ENCODE measurements at places on chromosomes 2 and 18. TPM values are rescaled to one million over a fixed set of nuclear protein-coding genes. Genes with fewer than 3 reads are reported as not detected.

DQX1 gene
- total RNA-seq: not detected

INO80B gene
- 22.7 TPM for total RNA-seq

PIK3C3 gene
- total RNA-seq: 59.1 TPM

PIEZO2 gene
- 31.1 TPM for total RNA-seq

CHST9 gene
- total RNA-seq: 1.6 TPM

PRSS56 gene
- 0.18 TPM for total RNA-seq

MEP1B gene
- total RNA-seq: not detected

NCL gene
- total RNA-seq: 150 TPM

BOLL gene
- total RNA-seq: 0.23 TPM

ABCB11 gene
- total RNA-seq: 0.06 TPM

Data from metanephros (tissue), 2 donors.